NCI-H1105 (cell line): ENCODE measurements at places on chromosomes 3 and 15.

DNA sequence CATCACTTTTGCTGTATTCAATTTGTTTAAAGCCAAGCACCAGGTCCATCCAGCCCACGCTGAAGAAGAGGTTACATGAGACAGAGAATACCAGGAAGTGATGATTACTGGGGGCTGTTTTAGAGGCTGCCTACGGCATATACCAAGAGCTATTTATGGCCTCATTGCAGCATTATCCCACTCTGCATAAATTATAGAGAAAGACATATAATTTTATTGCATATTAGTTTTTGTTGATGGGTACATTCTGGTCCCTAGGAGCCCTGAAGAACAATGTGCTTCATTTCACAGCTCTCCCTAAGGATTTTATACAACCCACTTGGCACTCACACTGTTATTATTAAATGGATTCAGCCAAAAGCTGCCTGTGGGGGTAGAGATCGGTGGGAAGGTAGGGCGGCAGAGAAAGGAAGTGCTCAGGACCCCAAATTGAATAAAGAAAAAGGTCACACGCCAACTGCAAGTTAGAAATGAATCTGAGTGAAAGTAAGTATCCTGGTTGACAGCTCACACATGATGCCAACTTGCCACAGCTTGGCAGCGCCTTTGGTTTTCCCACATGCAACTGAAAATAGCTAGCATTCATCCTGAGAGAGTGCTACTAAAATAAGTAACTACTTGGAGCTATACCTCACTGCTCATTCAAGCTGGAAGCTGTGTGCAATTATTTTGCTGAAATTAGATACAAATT, 73.7 kb downstream of the CCNL1 start:
- DNase-seq = no peak

GRCh38 chr3:45976191-45977091, 19.2 kb downstream of the FYCO1 start:
- DNase-seq = no peak

- no peak for DNase-seq
Observed at GRCh38 chr3:70805061-70805889, 492.8 kb upstream of the MDFIC2 start.

DNA sequence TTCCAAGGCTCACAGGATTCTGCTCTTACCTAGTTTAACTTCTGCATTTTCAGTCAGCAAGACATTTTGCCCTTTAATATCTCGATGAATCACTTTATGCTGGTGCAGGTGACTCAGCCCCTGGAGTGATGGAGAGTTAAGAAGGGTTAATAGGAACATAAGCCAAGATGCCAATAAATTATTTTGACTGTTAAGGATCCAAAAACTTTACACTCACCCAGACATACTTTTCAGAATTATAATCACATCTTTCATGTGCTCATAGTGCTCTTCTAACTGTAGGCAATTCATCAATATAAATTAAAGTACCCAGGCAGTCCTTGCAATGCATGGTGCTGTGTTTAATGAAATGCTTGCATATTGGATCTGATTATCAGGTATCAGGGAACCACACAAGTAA, 164.1 kb upstream of the SLC2A2 start:
- no peak for DNase-seq

GRCh38 chr3:195885036-195885891, 23.1 kb downstream of the TNK2 start:
- no peak for DNase-seq

- DNase-seq = no peak
Observed at GRCh38 chr3:58559586-58559985, 17.6 kb downstream of the FAM107A start.

GRCh38 chr3:64163755-64164148, 61.5 kb downstream of the PRICKLE2 start:
- no peak for DNase-seq
